NCI-H446 (cell line): ENCODE measurements at places on chromosomes 13 and 19.

DNA sequence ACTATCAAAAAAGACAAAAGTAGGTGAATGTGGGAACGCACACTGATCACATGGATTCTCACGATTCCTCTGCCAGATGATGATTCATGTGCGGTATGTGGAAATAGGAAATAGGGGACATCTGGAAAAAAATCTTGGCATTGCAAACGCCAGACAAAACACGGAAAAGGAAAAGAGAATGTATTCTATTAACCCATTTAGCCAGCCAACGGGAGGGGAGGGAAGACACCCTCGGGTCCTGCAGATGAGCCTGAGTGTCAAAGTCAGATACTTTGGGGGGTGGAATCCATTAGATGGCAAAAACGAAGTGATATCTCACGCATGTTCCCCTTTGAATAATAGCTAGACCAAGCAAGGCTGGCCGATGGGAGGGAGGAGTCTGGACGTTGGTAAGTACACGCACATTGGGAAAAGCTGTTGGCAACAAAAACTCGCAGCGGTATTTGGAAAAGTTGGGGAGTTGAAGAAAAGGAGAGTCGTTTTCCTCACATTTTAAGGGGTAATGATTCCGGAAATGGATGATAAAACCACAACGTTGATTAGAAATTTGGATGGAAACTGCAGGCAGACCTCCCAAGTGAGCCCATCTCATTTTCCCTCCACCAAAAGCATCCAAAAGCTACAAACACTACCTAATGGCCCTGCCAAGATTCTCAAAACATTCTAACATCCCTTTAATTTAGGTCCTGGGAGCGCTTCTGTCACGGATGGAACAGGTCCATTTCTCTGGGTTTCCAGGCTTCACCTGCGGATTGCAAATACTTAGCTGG is 73.6 kb downstream of the COL4A1 start:
- DNase-seq = no peak

DNA sequence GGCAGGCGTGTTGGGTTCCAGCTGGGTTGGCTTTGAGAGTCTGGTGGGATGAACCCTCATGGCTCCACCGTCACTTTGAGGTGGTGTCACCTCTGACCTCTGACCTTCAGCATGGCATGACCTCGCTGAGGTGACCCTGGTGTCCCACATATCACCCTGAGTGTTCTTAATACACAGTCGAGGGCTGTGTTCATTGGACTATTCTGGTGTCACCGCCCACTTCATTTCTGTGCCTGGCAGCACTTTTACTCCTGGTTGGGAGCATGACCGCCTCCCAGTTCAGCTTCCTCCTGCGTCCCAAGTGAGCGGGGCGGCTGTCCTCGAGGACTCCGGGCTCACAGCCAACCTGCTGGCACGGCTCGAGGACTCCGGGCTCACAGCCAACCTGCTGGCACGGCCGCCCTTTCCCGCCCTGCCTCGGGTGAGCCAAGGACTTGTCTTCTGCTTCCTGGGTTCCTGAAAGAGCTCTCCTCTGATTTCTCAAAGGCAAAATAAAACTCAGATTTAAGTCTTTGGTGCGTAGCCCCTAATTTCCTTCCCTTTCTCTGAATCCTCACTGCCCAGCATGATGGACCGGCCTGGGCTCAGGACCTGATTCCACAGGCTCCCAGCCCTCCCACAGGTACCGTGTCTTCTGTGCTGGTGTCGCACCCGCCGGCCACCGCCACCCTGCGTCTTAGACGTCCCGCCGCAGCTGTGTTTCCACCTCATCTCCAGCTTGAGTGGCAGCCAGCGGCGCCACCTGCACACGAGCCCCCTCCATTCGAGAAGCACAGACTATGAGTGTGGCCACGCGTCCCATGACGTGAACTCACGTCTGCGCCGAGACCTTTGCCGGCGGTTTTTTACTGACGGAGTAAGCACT is 10.4 kb downstream of the ATP4B start:
- DNase-seq = peak; percentile 66

- DNase-seq = no peak
These were observed 2.9 kb downstream of the URAD start for GRCh38 chr13:27985600-27985999.

- no peak for DNase-seq
These were observed 1534.6 kb upstream of the MIR17HG start for GRCh38 chr13:89812856-89813255.

DNA sequence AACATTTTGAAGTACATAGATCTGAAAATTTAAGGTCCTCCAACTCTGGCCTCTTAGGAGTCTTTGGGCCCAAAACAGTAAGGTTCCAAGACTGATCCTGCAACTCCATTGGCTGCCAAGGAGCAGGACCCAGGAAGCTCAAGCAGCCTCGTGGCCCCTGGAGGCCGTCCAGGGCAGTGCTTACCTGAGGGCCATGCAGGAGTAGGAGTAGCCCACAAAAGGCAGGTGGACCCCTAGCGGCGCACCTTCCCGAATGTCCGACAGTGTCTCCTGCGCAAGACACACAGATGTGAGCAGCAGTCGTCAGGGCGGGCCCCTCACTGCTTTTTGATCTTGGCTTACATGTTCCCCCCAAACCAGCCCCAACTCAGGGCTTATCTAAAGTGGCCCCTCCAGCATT is 5.7 kb upstream of the SIX5 start:
- DNase-seq = no peak

GRCh38 chr19:772730-773436 is 22.0 kb downstream of the MISP start:
- no peak for DNase-seq

- no peak for DNase-seq
These were observed 145.1 kb upstream of the UFM1 start for GRCh38 chr13:38204556-38204955.
